ENCODE measurements at places on chromosomes 12 and 14.
A peak's percentile ranks its signal among the peaks of the same experiment; 100 is the strongest.

DNA sequence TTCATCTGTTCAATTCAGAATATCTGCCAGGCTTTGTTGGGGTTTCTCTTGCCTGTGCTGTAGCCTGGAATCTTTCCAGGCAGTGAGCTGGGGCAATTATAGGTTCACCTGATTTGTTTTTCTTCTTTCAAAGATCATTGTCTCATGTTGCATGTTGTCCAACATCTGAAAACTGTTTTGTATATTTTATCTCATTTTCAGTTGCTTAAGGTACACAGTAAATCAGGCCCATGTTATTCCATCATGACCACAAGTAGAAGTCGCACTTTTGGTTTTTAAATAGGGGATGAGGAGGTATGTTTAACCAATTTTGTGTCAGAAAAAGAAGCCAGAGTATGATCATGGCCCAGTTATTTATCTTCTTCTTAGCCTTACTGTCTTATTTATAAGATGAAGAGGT, 24.9 kb upstream of the FUT8 start:
- DNase-seq, result no peak

- DNase-seq, result no peak
Measured at GRCh38 chr14:68523989-68524725, 268.7 kb downstream of the ZFP36L1 start.

DNA sequence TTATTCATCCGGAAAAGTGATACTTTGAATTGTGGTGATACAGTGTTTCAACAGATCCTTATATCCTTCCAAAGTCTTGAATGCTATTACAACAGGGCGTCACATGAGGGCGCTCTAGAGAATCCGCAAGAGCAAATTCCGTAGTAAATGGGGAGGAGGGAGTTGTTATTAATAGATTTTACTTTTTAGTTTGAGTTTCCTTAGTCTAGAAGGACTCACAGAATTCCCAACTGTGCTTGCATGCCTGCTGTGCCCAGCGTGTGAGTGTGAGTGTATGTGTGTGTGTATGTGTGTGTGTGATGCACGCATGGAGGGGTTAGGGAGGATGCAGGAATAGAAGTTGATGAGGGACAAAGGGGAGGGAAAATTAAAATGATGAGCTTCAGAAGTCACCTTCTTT, 375.3 kb downstream of the C12orf75 start:
- DNase-seq, result no peak

- DNase-seq, result no peak
Measured at GRCh38 chr12:93197067-93197593, 180.6 kb upstream of the NUDT4 start.

- DNase-seq, result no peak
Measured at GRCh38 chr14:69719501-69719951, 47.4 kb upstream of the SRSF5 start.

DNA sequence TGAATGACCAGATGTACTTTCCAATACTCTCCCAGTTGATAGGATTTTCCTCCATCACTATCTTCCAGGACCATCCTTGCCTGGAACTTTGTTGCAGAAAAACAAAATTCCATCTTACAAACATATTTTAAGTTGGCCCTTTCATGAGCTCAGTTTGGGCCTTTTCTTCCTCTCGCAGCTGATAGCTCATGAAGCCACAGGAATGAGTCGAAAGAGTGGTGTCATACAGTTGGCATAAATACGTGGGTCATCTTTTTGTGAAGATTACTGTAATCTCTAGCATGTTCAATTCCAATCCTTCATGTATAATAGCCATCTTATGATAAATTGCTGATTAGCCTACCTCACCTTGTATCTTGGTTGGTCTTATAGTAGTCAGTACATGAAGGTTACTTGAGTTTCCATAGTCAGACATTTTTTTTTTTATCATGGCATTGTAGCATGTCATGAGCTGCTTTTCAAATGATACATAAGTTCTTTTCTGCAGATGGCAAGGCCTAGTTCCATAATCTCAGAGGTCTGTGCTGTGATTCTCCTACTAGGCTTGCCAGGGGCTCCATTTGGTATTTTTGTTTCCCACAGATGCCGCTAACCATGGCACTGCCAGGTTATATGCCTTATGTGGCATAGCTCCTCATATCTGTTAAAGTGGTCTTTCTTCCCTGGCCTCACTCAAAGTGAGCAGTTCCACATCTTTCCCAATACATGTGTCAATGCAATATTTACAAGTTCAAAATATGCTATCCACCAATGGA, 380.6 kb upstream of the DCN start:
- DNase-seq, result no peak

GRCh38 chr14:92792885-92793284, 1.2 kb upstream of the GOLGA5 start:
- no peak for DNase-seq

DNA sequence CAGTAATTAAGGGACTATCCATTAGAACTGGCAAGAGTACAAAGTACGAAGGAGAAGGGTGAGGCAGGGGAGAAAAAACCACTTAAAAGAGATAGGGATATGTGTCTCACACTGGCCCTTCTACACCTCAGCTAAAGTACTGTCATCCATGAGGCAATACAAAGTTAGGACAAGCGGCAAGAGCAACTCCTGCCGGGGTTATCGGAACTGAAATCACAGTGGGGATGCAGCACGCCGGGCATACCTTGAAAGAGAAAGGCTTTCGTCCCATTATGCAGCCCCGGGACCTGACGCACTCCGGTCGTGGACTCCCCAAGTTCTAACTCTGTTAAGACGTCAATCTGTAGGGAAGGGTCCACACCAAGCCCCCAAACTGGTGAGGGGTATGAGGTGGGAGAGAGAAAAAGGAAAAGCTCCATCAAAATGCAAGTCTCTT, 1.1 kb downstream of the NELL2 start:
- DNase-seq, result peak; percentile 1

DNA sequence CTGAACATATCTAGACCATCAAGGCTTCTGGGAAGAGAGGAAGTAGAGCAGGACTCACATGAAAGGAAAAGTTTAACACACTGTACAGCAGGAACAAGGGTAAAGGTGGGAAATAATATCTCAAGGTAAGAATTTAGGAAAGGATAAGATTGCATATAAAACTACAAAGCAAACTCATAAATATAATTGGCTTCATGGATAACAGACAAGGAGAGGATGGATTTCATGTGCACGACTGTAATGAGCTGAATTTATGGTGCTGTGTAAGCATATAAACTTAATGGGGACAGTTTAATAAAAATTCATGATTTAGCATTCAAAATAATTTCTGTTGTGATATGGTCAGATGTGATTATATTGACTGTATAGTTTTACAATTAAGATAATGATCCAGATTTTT, 298.0 kb downstream of the GXYLT1 start:
- DNase-seq, result no peak

DNA sequence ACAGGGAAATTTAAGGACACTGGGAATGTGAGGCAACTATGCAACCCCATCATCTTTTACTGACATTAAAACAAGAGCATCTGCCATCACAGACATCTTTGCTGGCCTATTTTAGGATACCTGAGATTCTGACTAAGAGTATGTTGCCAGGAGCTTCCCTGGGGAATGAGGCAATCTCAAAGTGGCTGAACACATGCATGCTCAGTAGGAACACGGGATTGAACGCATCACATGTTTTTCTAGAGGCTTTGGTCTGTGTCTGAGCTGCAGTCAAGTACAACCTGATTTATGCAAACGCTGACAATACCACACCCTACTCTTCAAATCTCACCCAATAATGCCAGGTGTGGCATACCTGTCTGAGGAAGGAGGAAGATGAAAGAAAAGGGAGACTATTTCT, 416.5 kb downstream of the NELL2 start:
- no peak for DNase-seq

DNA sequence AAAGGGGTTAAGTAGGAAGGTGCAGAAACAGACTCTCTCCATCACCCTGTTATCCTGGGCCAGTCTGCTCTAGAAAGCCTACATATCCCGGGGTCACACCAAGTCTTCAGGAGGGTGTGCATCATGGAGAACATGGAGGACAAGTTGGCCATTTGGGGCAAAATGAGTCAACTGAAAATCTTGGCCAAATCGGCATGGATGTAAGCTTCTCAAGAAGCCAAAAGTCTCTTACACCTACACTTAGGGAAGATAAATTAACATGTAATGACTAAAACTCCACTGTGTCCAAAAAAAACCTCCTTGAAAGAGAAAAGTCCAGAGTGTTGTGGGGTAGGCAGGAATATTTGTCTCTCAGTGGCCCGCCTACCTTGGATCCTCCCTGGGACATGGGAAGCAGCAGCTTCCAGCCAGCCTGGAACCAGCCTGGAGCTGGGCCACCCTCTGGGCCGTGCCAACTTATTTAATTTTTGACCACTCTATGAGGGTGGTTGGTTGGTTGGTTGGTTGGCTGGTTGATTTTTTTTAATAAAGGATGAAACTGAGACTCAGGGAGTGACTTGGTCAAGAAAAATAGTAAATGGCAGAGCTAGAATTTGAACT, 17.9 kb upstream of the TC2N start:
- no peak for DNase-seq

DNA sequence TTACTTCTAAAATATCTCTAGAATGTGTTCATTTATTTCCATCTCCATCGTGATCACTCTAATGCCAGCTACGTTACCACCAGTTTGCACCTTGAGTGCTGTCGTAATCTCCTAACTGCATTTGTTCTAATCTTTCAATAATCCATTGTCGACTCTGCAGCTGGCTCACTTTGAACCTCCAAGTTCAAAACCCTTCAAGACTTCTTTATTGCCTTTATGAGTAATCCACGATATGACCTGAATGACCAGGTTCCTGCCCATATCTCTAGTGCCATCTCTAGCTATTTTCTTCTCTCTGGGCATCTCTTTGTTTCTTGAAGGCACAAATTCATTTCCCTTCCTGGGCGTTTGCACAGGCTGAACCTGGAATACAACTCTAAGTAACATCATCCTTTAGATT, 76.7 kb downstream of the SRGAP1 start:
- DNase-seq, result no peak

- DNase-seq, result no peak
Measured at GRCh38 chr12:27902651-27903050, 69.9 kb downstream of the PTHLH start.

- DNase-seq, result no peak
Measured at GRCh38 chr12:24960222-24960855, 11.4 kb upstream of the BCAT1 start.

DNA sequence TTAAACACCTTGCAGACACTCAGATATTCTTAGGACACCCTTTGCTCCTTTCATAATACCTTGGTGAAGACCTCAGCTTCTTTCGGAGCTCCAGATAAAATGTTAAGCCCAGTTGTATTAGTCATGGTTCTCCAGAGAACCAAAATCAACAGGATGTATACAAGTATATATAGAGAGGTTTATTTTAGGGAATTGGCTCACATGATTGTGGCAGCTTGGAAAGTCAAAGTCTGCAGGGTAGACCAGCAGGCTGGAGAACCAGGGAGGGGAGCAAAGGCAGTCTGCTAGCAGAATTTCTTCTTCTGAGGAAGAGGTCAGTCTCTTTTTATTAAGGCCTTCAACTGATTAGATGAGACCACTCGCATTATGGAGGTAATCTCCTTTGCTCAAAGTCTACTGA, 6.9 kb upstream of the IGF1 start:
- no peak for DNase-seq

GRCh38 chr12:63420206-63420644, 248.1 kb downstream of the DPY19L2 start:
- DNase-seq, result peak; percentile 22

- DNase-seq, result peak; percentile 64
Measured at GRCh38 chr14:72892879-72893635, 844 bp downstream of the DPF3 start.

DNA sequence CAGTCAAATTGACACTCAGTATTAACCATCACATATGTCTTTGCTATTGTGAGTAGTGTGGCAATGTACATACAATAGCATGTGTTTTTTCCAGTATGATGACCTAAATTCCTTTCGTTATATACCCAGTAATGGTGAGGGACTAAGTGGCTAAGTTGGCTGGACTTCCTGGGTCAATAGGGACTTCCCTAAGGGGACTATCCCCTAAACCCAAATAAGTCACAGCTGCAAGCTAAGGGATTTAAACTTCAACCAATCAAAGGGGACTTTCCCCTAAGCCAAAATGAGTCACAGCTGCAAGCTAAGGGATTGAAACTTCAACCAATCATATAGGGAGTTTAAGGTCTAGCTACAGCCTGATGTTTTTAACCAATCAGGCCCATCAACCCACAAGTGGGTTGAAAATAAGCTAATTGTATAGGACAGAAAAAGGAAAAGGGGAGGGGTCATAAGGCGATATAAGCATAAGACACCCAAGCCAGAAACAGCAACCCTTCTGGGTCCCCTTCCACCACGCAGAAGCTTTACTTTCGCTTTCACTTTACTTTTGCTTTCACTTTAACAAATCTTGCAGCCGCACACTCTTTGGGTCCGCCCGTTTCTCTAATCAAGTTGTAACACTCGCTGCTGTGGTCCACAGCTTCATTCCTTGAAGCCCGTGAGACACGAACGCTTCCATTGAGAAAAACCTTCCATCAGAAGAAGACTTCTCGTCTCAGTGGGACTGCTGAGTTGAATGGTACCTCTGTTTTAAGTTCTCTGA, 404.4 kb downstream of the FLRT2 start:
- no peak for DNase-seq

- DNase-seq, result no peak
Measured at GRCh38 chr12:121214855-121215745, 5.2 kb downstream of the P2RX4 start.

DNA sequence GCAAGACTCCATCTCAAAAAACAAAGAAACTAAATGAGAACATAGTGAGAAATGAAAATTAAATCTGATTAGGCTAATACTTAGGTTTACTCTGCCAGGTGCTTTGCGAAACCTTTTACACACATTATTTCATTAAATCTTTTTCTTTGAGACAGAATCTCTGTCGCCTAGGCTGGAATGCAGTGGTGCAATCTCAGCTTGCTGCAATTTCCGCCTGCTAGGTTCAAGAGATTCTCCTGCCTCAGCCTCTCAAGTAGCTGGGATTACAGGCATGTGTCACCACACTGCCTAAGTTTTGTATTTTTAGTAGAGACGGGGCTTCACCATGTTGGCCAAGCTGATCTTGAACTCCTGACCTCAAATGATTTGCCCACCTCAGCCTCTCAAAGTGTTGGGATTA, 21.9 kb upstream of the EEA1 start:
- DNase-seq, result no peak

GRCh38 chr14:24119691-24120090, 4.9 kb upstream of the NRL start:
- no peak for DNase-seq

- no peak for DNase-seq
Measured at GRCh38 chr12:3227076-3227975, 150.1 kb downstream of the TSPAN9 start.

DNA sequence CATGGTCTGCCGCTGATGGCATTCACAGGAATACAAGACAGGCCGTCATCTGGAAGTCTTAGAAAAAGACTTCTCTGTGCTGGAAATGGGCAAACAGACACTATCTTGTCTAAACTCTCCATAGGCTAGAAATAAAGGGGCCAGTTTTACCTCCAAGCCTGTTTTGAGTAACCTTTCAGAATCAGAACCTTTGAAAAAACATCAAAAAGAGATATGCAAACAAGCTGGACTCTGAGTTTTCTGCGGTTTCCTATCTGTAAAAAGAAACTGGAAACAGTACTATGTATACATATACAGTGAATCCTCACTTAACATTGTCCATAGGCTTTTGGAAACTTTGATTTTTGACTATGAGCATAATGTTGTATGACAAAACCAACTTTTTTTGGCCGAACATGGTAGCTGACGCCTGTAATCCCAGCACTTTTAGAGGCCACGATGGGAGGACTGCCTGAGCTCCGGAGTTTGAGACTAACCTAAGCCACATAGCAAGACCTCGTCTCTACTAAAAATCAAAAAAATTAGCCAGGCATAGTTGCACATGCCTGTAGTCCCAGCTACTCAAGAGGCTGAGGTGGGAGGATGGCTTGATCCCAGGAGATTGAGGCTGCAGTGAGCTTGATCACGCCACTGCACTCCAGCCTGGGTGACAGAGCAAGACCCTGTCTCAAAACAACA, 92.9 kb upstream of the MAX start:
- peak; percentile 73 for DNase-seq
